Stimulated activated CD8-positive, alpha-beta memory T cell treated with anti-CD3 and anti-CD28 coated beads, Interleukin-2, amount 100 ng/mL, for 1 hour (primary cell): ENCODE measurements at places on chromosomes 5 and 9.

GRCh38 chr9:27572566-27572917, 739 bp downstream of the C9orf72 start:
- DNase-seq, result peak; percentile 14

DNA sequence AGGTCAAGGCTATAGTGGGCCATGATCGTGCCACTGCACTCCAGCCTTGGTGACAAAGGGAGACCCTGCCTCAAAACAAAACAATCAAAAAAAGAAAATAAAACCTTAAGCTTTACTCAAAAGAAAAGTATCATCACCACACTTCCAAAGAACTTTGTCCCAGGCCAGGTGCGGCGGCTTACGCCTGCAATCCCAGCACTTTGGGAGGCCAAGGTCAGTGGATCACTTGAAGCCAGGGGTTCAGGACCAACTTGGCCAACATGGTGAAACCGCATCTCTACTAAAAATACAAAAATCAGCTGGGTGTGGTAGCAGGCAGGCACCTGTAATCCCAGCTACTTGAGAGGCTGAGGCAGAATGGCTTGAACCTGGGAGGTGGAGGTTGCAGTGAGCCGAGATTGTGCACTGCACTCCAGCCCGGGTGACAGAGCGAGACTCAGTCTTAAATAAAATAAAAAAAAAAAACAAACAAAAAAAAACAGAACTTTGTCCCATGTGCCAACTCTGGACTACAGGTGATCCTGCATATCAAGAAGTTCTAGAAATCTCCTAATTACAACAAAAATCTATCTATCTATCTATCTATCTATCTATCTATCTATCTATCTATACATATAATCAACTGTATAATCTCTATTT, 19.7 kb downstream of the CLINT1 start:
- no peak for DNase-seq

GRCh38 chr5:178560911-178561310, 29.3 kb downstream of the COL23A1 start:
- DNase-seq, result no peak

DNA sequence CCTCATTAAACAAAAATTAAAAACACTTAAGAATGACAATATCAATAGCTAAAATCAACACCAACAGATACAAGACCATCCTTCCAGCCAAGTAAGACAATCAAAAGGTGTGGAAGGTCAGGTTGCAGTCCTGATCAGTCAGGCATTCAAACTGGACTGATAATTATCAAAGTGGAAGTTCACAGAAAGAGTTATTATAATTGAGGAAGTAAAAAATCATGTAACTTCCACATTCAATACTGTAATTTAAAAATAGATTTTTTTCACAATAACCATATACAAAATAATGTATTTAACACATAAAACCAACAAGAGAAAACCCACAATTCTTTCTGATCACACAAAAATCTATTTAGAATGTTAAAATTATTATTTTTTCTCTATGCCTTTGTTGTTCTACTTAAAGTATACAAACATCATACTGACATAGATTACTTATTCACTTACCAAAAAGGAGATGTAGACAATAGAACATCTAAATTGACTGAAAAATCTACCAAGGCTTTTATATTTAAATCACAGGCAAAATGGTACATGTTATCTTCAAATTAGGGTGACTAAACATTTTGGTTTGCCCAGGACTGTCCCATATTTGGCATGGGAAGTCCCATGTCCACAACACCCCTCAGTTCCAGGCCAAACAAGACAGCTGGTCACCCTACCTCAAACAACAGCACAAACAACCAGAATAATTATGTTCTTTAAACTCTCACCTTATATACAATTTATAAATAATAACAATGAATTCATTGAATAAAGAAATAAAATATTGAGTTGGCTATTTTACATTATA, 142.5 kb upstream of the SLC24A2 start:
- no peak for DNase-seq

- no peak for DNase-seq
Measured at GRCh38 chr5:71924325-71924724, 182.9 kb upstream of the MAP1B start.

GRCh38 chr5:41433552-41434181, 76.7 kb downstream of the PLCXD3 start:
- DNase-seq, result no peak

DNA sequence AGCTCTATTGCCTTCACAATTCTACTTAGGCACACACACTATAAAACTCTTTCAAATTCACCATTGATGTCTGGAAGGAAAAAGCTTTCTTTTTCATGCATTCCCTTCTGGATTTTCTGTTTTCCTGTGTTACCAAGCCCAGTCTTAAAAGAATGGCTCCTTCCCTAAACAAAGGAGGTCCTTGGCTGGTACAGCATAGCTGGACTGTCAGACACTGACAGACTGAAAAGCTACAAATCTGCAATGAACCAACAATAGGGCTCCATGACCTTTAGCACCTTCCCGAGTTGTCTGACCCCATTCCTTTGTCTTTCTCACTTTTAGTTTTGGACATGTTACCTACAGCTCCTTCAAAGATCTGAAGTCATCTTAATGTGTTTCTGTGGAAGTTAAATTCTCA, 382.5 kb downstream of the TMEM161B start:
- DNase-seq, result no peak

- DNase-seq, result no peak
Measured at GRCh38 chr9:15086778-15087324, 176.6 kb upstream of the FREM1 start.

- DNase-seq, result no peak
Measured at GRCh38 chr9:96158147-96158546, 143.8 kb downstream of the HSD17B3 start.

DNA sequence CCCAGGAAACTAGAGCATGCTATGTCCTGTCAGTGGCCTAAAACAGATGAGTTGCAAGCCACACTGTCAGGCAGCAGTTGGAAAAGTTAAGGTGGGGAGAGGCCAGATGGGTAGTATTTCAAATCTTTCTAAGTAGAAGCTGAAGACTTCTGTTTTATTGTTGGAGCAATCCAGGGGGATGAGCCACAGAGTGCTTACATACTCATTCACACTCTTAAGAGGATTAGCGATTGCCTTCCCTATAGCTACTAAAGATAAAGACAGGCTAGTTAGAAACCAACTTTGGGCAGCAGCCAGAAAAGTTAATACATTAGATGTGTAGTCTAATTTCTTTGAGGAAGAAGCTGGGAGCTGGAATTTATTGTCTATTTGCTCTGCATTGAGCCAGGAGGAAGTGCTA, 61.7 kb upstream of the ELAVL2 start:
- no peak for DNase-seq

DNA sequence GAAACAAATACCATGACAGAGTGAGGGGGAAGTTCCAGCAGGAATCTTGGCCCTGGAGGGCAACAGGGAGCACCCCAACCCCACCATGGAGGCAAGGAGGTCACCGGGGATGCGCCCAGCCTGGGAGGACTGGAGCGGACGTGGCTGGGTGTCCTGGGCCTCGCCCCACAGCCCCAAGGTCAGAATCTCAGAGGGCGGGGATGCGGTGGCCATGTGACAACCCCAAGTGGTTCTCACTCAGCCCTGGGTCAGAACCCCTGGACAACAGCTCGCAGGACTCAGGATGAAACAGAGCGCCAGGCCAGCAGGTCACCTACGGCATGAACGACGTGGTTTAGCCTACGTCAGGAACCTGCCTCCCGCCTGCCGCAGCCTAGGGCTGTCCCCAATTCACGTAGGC, 64.0 kb upstream of the ZNF354A start:
- DNase-seq, result no peak

DNA sequence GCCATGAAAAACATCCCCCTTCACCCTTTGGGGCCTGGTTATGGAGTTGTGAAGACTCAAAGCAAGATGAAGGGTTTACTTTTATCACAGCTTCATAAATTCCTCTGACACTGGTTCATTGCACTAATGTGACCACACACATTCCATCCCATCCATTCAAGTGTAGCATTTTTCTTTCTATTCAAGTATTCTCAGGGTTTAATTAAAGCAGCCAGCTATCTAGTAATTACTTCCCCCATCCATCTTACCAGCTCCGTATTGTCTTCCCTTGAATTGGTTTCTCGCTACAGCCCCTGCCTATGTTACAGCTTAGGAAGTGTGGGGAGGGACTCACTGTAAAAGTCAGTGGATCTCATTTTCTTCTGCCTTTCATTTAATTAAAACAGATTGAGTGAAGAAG, 387.0 kb upstream of the RFX3 start:
- no peak for DNase-seq

DNA sequence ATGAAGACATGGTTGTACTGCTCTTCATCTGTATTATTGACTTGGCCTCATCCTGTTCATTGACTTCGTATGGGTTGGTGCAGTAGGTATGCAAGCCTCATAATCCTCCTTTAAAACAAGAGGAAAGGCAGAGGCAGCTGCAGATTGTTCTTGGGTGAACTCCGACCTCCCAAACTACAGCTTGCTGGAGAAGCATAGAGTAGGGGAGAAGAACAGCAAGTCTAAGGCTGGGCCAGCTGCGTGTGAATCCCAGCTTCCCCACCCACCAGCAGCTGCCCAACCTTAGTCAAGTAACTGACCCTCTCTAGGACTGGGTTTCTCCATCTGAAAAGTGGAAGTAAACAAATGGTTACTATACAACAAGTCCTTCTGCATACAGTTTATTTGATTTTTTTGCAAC, 114.5 kb upstream of the WWC1 start:
- no peak for DNase-seq

- no peak for DNase-seq
Measured at GRCh38 chr5:10330511-10331230, 22.8 kb upstream of the MARCHF6 start.

- no peak for DNase-seq
Measured at GRCh38 chr9:78468974-78469576, 172.2 kb downstream of the PSAT1 start.

GRCh38 chr5:152274224-152274623, 130.9 kb downstream of the NMUR2 start:
- DNase-seq, result no peak
